ENCODE measurements at places on chromosomes 1 and 21.

GRCh38 chr1:27341525-27342252 is at the start of gene SYTL1:
TSS of gene SYTL1 (plus strand) at chr1:27342022. CDS start at chr1:27345335, 3,313 bp downstream.
- no peak for DNase-seq

- no peak for DNase-seq
Observed at GRCh38 chr1:24516506-24516905, 13.9 kb downstream of the RCAN3 start.

DNA sequence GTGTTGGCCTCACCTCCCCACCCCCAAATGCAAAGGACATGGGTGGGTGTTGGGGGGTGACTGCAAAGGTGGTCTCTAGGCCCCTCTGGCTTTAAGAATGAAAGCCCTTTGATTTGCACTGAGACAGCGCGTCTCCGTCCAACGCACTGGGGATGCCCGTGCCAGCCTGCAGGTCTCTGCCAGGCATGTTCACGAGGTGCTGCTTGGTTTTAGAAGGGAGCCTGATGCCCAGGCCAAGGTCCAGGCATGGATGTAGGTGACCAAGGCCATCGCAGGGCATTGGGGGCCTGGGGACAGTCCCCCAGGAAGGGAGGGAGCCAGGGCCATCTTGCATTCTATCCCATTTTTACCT is 363.6 kb upstream of the VAMP3 start:
- DNase-seq, result no peak

GRCh38 chr1:4797429-4797828 is 143.0 kb downstream of the AJAP1 start:
- no peak for DNase-seq

- DNase-seq, result no peak
Observed at GRCh38 chr1:227753999-227754711, 18.9 kb downstream of the SNAP47 start.

DNA sequence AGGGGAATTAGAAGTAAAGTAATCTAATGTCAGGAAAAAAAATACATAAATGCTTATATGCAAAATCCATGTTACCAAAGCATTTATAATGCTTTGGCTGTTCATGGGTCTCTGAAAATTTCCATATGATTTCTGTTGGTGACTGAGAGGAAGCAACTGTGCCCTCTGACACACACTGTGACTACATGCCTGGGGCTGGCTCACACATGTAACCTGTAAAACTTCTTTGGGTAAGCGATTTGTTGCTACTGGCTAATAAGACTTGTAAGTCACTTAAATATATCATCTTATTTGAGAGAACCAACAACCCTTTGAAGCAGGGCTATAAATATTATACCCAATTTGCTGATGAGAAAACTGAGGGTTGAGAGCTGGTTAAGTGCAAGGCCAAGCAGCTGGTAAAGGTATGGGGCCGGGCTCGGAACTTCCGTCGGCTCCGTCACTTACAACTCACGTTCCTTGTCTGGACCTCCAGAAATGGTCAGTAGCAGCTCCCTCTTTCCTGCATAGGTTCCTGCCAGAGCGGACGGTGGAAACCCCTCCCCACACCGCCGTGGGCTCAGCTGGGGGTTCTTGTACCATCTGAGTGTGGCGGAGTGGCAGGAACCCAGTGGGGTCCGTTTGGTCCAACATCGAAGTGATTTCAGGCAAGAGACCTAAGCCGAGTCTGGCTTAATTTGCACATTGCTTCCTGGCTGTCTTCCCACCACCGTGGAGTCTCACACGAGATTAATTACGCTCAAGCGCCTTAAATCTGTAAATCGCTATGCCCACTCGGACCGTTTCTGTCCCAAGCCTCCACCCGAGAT is 714 bp downstream of the DFFA start:
- no peak for DNase-seq

GRCh38 chr1:50420689-50421365 is 2.4 kb downstream of the DMRTA2 start:
- no peak for DNase-seq

GRCh38 chr1:63908016-63908415 is 134.2 kb downstream of the ROR1 start:
- DNase-seq, result no peak

DNA sequence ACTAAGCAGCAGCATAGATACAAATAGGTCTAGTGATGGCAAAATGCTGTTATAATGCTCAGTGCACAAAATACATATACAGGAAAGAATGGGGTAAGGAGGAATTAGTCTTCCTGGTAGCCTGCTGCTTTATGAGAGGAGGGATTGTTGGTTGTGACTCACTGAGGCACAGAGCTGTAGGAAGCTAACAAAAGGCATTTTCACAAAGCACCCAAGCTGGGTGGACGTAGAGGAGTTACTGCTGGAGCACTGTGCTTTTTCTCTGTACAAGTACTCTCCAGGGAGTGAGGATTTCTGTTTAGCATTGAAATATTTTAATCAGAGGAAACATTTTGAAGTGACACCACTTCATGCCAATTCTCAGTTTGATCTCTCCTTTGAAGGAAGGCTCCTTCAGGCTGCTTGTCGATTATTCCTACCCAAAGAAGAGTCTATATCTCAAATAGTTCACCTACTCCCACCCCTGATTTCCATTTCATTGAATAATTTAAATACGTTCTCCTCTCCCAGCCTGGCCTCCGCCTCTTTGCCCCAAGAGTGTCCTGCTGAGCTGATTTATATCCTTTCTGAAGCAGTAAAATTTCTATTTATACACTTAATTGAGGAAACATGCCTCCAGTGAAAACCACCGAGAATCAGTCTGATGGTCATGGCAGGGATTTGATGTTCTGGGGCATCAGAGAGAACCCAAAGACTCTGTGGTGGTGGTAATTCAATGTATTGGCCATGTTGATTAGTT is 271.9 kb downstream of the HHAT start:
- no peak for DNase-seq

DNA sequence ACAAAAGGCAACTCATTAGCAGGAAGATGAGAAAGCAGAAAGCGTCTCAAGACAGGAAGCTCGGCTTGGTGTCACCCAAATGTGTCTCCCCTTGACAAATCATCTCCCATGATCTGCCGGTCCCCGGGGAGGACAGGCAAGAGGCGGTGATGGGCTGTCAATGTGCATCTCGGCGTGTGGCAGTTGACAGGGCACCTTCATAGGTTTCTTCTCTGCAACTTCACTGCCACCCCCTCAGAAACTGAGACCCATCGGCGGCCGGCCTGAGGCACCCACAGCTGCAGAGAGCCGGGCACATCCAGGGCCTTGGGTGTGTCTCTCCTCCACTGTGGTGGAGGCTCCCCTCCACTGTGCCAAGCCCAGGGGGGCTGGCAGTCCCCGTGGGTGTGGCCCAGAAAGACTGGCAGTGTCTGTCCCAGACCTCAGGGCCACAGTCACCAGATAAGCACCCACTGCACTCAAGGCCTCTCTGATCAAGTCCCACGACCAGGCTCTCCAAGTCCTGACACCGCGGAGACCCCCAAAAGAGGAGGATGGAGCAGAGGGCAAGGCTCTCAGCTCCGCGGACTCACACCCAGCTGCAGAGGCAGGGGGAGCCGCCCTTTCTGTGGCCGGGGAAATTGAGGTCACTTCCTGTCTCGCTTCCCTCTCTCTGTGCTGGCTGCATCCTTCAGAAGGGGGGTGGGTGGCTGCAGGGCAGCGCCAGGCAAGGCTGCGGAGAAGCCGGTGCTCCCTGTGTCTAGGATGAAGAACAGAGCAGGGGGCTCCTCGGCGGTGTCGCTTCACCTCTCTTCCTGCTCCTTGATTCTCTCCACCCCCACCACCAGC is 39.6 kb upstream of the LBR start:
- DNase-seq, result peak; percentile 69
